Pancreas (tissue), 10 donors: ENCODE measurements at places on chromosomes 5 and 9.

DNA sequence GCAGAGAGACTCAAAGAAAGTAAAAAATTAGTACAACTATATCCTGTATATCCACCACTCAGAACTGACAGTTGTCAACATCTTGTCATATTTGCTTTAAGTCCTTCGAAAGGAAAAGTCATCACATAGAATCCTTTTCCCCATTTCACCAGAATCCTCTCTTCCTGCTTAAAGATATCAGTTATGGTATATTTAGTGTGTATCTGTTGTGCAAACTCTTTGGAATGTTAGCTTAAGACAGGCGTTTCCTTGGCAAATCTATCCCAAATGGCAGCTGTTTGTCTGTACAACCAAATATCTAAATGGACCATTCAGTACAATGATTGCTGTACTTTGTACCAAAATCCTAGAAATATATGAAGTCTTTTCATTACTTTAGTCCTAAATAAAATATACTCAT is 98.5 kb downstream of the ITGA1 start:
- DNase-seq, result no peak

GRCh38 chr5:160757194-160757593 is 94.8 kb downstream of the ATP10B start:
- no peak for DNase-seq

DNA sequence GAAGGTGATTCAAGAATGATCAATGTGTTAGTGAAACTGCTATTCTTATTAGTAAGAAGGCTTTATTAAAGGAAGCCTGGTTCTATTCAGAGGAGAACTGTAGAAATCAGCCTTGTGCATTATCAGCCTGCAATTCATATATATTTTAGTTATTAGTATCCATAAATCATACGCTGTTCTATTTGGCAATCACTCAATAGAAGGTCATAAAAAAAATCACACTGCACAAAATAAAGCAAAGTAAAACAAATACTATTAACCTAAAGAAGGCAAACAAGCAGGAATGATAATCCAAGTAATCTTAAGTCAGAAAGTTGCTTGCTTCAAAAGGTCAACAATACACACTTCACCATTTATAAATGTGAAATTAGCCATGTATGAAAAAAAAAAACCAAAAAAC is 138.1 kb downstream of the PDE4D start:
- DNase-seq, result no peak

- no peak for DNase-seq
Observed at GRCh38 chr9:68780720-68781119, 75.7 kb downstream of the PIP5K1B start.

- DNase-seq, result no peak
Observed at GRCh38 chr9:76586390-76587314, 127.7 kb downstream of the GCNT1 start.

DNA sequence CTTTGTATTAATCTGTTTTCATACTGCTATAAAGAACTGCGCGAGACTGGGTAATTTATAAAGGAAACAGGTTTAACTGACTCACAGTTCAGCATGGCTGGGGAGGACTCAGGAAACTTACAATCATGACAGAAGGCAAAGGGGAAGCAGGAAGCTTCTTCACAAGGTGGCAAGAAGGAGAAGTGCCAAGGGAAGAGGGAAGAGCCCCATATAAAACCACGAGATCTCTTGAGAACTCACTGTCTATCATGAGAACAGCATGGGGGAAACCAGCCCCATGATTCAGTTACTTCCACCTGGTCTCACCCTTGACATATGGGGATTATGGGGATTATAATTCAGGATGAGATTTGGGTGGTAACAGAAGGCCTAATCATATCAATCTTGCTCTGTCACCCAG is 60.9 kb upstream of the CHD1 start:
- DNase-seq, result no peak

DNA sequence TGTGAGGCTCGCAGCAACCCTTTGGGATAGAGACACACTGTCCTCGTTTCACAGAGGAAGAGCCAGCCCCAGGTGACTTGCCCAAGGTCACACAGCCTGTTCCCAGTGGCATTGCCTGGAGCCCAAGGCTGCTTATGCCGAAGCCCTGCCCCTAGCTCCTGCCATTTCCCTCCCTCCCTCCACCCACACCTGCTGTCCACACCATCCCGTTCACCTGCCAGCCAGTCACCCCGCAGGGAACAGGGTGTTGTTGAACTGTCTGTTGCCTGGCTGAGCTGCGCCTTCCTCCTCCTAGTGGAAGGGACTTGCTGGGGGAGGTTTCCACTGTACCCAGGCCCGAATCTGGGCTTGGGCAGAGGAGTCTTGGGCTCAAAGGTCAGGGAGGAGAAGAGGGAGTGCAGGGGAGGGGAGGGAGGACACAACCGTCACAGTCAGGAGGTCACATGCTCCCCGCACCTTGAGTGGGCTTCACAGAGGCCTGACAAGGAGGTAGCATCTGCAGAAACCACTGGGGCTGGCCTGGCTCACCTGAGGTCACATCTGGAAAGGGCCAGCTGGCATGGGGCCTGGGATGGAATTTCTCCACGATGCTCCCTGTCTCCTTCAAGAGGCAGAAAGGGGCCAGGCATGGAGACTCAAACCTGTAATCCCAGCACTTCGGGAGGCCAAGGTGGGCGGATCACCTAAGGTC is 6.3 kb downstream of the TTC16 start:
- DNase-seq, result no peak

GRCh38 chr9:130746434-130747212 is 53.0 kb downstream of the EXOSC2 start:
- DNase-seq, result no peak

GRCh38 chr9:137421838-137422603 is 941 bp downstream of the EXD3 start:
- no peak for DNase-seq

DNA sequence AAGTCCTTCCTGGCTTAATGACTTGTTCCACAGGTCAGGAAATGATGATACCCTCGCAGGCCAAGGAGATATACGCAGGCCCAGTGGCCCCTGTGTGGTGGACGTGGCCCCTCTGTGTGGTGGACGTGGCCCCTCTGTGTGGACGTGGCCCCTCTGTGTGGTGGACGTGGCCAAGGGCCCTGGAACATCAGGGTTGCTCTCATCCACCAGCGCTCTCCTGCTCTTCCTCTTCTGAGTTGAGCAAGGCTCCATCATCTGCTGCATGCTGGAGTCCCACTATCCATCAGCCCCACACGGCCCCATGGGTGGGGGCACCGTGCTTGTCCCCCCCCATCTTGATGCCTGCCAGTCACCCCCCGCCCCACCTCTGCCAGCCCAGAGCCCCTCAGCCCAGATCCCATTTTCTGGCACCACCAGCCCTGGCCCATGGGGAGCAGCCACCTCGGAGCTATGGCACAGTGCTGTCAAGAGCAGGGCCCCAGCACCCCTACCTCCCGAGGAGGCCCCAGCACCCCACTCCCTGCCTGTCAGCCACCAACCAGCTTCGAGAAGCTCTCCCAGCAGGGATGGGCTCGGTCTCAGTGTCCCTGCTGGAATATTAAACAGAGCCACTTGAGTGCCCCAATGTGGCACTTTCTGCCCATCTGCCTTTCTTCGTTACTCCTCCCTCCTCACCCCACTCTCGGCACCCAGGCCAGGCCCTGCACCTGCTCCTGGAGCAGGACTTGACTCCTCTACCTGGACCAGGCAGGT is 8.1 kb downstream of the LRRC14B start:
- DNase-seq, result no peak

DNA sequence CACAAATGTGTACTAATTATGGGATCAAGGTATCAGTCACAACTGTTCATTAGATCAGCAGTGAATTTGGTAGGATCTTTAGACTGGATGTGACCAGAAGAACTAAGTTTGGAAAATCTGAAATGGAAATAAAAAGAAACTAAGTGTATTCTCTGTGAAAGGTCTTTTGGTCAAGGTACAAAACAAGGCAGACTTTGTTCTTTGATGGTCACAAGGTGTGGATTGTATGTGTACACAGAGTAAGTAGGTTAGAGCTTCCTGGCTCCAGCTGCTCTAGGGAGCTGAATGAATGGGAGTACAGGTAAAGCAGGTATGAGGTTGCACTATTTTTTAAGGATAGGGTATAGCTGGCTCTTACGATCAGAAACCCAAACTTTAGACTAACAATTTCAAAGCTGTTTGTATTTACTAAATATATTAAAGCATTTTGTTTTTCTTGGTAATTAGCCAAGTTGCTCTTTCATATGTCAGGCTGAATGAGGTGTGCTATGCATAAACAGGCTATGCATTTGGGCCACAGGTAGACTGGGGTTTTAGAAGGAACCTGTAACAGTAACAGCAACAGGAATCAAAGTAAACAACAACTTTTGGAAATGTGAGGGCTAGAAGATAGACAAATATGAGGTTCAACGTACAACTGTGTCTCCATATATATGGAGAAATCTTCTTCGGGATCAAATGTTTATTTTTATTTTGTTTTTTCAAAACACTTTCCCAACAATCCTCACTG is 32.5 kb downstream of the FAM169A start:
- DNase-seq, result no peak

- DNase-seq, result no peak
Observed at GRCh38 chr9:70861376-70861775, 260.0 kb downstream of the TRPM3 start.

DNA sequence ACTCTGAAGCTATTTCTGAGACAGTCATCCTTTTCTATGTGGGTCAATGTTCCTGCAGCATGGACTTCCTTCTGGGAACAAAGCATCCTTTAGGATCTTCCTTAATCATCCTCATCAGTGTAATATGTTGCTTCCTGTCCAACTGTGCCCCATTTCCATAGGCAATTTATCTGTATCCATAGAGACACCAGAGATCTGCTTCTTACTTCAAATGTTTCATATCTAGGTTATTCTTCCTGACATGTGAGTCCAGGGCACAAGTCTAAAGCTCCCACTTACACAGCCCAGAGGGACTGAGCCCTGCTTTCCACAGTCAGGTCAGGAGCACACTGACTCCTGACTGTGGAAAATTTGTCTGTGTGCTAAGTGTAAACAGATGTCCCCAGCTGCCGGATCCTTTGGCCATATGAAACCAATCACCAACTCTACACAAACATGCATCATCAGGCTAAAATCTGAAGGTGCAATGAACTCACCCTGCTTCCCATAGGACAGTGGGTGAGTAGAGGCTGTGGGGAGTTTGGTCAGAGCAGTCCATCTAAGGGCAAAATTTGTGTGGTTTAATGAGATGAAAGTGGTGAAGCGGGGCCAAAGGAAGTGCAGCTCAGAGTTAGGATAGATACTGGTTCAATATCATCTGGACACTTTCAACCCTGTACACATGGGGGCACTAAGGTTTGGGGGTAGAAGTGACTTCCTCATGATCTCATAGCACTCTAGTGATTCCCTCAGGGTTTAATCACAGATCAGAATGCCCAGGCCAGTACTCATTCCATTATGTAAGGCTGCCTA is 85.2 kb upstream of the TNC start:
- no peak for DNase-seq

DNA sequence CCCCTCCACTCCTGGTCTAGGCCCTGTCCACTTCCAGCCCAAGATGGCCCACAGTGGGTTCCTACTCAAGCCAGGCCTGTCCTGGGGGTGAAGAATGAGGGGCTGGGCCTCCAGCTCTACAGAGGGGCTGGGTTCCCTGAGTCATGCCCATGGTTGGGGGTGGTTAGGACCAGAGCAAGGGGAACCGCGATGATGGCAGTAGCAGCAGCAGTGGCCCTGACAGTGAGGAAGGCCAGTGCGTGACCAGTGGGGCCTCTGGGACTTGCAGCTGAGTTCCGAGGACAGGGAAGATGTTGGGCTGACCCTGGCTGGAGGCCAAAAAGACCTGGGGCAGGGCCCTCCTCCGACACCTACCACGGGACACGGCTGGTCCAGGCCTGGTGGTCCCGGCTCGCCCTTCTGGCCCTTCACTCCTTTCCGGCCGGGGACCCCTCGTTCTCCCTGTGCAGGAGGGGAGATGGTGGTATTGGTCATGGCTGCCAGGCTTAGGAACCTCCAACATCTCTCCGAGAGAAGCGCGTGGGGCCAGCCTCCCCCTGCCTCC is 9.2 kb upstream of the PHYKPL start:
- DNase-seq, result no peak

GRCh38 chr5:136028090-136028489 is 698 bp upstream of the TGFBI start:
- DNase-seq, result no peak

GRCh38 chr5:55993731-55994494 is 850 bp downstream of the IL6ST start:
- no peak for DNase-seq

DNA sequence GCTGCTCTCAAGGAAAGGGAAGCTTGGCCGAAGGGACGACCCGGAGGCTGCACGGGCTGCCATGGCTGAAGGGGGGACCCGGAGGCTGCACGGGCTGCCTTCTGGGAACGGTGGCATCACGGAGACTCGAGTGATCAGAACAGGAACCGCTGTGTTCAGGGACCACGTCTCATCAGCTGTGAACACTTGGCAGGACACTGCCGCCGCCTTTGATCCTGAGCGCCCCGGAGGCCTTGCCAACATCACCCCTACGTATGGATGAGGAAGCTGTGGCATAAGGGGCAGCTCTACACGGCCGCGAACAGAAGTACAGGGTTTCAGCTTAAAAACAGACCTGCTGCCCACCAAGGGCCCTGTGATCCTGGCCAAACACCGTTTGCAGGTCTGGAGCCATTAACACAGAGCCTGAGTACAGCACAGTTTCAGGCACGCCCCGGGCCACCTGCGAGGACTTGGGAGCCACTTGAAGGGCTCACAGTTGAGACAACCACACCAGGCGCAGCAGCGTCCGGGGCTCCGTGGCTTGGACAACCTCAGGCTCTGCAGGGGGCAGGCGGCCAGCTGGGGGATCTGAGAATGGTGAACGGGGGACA is 23.9 kb upstream of the TERT start:
- DNase-seq, result no peak
